ENCODE measurements at places on chromosomes 11 and 22.

DNA sequence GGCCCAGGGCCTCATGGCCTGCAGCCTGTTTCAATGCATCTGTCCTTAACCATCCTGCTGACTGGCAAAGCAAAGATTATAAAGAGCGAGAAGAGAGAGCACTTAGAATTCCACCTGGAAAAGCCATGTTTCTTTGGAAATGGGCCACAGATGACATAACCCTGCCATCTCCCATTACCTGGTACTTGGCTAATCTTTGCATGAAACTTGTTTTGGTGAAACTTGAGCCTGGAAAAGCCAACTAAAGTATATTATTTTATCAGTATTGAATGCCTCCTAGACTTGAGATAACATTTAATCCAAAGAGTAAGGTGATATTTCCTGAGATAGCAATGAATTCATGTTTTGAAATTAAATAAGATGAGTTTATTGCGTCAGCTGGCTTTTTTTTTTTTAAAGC, 72.6 kb downstream of the NAV2 start:
- no peak for DNase-seq

DNA sequence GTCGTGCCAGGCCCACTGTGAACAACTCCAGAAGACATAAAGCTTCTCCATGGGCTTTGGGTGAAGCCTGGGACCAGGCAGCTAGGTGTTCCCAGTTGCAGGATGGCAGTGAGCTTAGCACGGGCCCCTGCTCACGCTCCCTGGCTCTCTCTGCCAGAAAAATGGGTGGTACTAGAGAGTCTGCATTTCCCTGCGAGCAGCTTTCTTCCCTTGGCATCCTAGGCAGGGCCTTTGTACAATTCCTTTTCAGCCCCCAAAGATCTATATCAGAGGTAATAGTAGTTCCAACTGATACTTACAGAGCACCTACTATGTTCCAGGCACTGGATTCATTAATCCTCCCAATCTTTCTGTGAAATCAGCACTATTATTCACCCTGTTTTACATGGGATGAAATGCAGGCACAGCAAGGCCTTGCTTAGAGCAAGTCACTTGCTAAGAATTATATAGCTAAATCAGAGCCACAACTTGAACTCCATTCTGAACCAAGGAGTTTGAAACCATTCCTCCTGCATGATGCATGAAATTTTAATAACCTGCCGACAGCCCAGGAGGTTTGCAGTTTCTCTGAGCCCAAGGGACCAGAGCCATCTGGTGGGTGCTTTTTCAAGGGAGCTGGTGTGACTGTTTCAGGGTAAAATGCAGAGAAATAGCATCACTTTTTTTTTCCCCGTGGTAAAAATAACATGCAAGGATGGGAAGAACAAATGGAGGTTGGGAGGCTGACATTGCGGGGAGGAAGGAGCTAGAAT, 22.7 kb downstream of the NAV2 start:
- DNase-seq: no peak

- no peak for DNase-seq
Measured at GRCh38 chr22:30309951-30310741, 16.6 kb downstream of the TBC1D10A start.

DNA sequence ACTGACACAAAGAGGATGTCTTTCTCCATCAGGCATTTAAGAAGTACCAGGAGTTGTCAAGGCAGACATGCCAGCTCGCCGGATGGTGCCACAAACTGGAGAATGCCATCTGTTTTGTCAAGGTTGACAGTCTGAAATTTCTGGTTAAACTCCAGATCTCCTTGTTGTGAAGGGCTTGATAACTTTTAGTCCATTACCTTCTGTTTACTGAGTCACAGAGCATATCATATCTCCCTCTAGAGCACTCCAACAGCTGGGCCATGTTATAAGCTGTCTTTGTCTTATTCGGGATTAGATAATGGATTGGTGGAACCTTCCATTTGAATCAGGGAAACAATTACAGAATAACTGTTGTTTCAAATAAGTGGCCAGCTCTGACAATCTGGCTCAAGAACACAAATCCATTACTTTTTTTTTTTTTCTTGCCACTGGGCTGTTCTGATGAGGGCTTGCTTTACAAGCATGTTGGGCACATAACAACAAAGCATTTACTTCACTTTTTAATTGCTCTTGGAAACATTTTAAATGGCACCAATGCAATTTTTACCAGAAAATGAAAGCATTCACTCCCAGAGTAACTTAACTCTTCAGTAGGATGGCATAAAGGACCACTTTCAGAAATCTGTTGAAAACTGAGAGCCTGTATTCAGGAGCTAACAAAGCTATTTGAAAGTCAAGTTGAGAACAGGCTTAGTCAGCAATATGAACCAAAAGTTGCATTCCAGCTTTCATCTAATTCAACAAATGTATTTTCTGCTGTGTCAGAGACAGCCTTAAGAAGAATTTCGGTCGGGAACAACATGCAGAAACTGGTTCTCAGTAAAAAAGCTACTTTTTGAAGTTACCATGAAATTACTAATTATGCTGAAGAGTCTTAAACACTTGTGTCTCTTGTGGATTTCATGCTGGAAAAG, 227.6 kb upstream of the PITPNB start:
- DNase-seq: no peak

DNA sequence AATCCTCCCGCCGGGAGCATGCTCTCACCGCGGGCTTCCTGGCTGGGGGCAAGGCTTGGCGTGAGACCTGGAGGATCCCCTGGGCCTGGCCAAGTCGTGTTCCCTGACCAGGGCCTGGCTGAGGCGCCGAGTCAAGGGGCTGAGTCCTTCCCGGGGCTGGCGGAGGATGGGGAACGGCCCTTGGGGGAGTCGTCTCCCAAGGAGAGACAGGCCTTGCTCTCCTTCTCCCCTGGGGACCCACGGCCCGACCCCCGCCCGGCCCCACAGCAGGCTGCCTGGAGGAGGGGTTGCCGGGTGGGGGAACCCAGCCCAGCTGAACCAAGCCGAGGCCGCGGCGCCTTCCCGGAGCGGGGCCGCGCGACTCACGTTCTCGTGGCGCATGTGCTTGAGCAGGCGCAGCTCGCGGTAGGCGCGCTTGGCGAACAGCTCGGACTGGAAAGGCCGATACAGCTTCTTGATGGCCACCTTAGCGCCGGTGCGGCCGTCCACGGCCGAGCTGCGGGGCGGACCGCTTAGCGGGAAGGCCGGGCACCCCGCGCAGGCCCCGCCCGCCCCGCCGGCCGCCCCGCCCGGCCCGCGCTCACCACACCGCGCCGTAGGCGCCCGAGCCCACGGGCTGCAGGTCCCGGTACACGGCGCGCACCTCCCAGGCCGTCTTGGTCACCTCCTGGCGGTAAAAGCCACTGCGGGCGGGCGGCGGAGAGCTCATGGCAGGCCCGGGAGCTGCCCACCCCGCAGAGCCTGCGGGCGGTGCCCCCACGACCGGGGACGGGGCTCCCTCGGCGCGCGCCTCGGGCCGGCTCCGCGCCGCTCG, 475 bp downstream of the MAPK12 start:
- DNase-seq: no peak

DNA sequence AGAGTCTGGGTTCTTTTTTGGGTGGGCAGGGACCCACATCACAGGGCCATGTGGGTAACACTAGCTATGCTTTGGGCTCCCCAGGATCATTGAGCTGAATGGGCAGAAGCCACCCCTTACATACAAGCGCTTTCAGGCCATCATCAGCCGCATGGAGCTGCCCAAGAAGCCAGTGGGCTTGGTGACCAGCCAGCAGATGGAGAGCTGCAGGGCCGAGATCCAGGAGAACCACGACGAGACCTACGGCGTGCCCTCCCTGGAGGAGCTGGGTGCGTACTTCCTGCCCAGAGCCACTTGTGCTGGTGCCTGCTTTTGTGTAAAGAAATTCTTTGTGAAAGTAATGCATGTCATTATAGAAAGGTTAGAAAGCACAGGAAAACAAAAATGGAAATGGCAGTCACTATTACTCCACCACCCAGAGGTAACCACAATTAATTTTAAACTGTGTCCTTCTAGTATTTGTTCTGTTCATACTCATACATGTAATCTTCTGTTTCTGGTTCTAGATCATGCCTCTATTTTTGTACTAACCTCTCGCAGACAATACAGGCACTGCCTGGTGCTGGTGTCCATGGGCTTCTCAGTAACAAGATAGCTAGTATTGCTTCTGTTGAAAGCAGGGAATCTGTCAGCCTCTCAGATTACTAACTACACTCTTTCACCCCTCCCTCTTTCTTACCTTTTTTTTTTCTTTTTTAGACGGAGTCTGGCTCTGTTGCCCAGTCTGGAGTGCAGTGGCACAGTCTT, 13.7 kb downstream of the CRY2 start:
- no peak for DNase-seq

- no peak for DNase-seq
Measured at GRCh38 chr11:116310226-116310625, 462.6 kb downstream of the BUD13 start.

- no peak for DNase-seq
Measured at GRCh38 chr11:57341250-57341808, 3.2 kb downstream of the P2RX3 start.

- DNase-seq: no peak
Measured at GRCh38 chr11:36347384-36347906, 51.4 kb downstream of the PRR5L start.

DNA sequence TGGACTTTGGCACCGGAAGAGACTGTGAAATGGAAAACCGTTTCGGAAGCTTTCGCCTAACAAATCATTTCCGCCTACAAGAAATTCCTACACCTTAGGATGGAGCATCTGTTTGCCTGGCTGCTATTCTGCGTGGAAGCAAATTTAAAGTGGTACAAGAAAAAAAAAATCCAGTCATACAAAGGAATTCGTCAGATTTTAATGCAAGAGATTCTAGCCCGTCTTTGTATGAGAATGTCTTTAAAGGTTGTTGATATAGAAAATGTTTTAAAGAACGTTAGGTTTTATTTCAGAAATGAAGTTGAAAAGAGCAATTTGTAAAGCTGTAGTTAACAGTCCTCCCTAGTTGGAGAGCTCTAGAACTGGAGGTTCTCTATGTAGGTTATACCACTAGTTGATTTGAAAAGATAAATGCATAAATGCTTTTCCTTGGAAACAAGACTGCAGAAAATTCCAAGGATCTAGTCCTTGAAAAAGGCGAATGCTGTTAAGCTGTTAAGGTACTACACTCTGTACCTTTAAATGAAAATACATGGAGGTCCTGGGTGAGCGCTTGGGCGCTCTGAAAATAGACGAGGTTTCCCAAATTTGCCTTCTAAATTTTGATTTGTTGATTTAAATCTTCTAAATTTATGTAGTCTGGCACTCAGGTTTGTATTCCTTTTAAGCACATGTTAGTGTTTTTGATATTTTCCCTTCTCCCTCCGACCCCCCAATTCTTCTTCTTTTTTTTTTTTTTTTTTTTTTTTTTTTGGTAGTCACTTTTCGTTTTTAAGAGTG, 2.4 kb downstream of the NCR3LG1 start:
- DNase-seq: no peak
